ENCODE measurements at places on chromosomes 7 and 10. TPM values are rescaled to one million over a fixed set of nuclear protein-coding genes. Genes with fewer than 3 reads are reported as not detected.

OR6B1 gene
- polyA plus RNA-seq = not detected

UCMA gene
- polyA plus RNA-seq = not detected

- DNase-seq = no peak
Measured at GRCh38 chr10:13642293-13642692, 55.5 kb downstream of the PRPF18 start.

GRCh38 chr7:100376066-100376465 is 2.8 kb downstream of the PILRA start:
- no peak for DNase-seq

GRCh38 chr10:114458955-114459354 is 54.7 kb upstream of the AFAP1L2 start:
- DNase-seq = no peak

GRCh38 chr10:70774810-70775678 is 10.1 kb downstream of the TBATA start:
- no peak for DNase-seq

All from right renal pelvis (tissue), 4 donors.